ENCODE measurements at places on chromosomes 6 and 20.

- DNase-seq = no peak
Observed at GRCh38 chr6:14306151-14306906, 188.8 kb downstream of the CD83 start.

DNA sequence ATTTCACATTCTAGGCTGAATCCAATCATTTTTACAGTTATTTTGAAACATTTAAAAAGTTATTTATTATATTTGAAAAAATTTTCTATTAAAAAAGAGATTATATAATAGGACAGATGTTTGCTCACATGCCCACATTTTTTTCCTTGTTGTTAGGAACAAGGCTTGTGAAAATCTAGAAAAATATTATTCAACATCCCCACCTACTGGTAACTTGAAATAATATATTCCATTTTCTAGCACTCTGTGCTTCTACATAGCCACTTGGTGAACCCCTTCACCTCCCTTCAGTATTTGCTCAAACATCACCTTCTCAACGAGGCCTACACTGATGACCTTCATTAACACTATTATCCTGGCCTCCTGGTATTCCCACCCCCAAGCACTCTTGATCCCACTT is 18.3 kb upstream of the GPRC6A start:
- DNase-seq = no peak

DNA sequence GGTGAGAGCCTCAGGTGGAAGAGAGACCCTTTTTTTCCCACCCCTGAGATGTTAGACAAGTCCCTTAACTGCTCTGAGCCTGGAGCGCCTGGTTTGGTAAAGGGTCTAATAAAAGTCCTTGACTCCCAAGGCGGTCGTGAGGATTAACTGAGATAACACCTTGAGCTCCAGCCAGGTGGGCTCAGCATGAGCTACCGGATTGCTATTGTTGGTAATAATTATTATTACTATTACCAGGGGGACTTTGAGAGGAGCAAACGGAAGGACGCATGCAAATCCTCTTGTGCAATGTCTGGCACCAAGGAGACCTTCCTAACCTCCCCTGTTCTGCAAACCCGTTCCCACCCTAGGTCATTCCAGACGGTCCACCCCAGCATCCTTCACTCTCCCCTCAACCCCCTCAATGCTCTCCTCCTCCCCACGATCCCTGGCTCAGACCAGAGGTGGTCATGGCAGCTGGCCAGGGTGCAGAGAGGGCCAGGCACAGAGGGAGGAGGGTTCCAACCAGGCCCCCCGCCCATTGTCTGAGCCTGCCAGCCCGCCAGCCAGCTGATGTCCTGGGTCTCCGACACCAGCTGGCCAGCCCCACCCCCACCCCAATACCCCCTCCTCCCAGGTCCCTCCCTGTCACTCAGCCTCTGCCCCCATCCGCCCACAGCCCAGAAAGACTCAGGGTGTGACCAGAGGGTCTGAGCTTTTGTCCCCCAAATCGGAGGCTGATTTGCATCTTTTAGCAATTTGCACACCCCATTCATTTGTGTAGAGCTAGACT is 14.3 kb upstream of the CBFA2T2 start:
- no peak for DNase-seq

- DNase-seq = no peak
Observed at GRCh38 chr20:18727032-18727508, 86.5 kb upstream of the SCP2D1 start.

DNA sequence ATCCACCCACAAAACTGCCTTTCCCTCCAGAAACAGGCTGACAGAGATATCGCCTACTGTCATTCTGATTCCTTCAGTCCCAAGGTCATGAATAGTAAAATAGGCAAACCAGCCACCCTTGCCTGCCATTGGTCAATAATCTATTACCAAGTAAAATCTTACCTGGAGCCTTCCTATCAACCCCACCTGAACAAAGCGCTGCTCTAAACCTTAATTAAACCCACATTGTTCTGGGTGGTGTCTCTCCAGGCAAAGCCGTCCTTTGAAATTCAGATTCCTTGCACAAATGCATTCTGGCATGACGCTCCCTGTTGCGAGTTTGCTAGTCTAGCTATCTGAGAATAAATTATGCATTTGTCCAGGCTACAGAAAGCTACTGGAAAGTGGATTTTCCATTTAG is 291.6 kb upstream of the ECI2 start:
- DNase-seq = no peak

- DNase-seq = no peak
Observed at GRCh38 chr6:46016063-46016608, 476 bp upstream of the CLIC5 start.

GRCh38 chr20:50594591-50595432 is 84.6 kb downstream of the PTPN1 start:
- no peak for DNase-seq

- DNase-seq = no peak
Observed at GRCh38 chr6:22110061-22110460, 186.8 kb downstream of the PRL start.
